Cerebellar nuclear complex (tissue), 1 donor: ENCODE measurements at places on chromosomes 7 and 10.

GRCh38 chr7:128177768-128178550 is 63.1 kb upstream of the LEP start:
- DNase-seq: no peak

DNA sequence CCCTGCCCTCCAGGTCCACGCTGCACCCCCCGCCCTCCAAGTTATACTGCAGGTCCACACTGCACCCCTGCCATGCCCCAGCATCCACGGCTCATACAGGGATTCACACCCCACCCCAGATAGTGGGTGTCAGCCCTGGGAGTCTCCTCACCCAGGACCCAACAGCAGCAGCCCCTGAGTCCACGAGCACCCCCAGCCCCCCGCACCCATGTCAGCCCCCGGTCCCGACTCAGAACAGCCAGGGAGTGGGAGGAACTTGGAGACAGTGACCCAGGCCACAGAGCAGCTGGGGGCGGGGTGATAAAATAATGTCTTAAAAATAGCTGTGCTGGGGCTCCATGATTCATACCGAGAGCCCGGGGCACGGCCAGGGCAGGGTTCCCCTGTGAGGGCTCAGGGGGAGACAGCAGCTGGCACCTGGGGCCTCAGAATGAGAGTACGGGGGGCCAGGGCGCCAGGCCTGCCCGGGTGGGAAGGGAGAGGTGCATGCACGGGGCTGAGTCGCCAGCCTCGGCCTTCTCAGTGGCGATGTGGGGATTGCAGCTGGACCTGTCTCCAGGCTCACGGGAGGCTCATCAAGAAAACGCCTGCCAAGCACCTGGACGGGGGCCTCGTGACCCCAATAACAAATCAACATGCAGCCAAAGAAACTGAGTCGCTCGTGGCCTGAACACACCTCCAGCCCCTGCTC is 29.8 kb downstream of the ADAP1 start:
- no peak for DNase-seq

GRCh38 chr10:103238506-103239252 is 7.0 kb upstream of the RPEL1 start:
- no peak for DNase-seq

DNA sequence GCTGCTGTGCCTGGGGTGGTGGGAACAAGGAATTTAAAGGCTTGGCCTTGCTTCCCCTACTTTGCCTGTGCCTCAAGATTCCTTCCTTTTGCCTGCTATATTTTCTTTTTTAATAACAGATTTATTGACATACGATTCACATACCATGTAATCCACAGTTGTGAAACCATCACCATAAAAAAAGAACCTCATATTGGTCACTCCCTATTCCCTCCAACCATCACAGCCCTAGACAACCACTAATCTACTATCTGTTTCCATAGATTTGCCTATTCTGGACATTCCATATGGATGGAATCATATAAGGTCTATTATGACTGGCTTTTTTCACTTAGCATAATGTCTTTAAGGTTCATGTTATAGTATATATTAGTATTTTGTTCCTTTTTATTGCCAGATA is 59.3 kb upstream of the TRIM8 start:
- no peak for DNase-seq

GRCh38 chr10:26621243-26621888 is 76.1 kb upstream of the PDSS1 start:
- no peak for DNase-seq

DNA sequence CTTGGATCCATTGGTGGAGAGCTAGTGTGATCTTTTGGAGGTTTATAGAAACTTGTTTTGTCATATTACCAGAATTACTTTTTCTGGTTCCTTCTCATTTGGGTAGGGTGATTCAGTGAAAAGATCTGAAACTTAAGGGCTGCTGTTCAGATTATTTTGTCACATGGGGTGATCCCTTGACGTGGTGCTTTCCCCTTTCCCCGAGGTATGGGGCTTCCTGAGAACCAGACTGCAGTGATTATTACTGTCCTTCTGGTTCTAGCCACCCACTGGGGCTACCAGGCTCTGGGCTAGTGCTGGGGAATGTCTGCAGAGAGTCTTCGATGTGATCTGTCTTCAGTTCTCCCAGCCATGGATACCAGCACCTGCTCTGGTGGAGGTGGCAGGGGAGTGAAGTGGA is 1030.0 kb downstream of the GRM8 start:
- DNase-seq: no peak

- no peak for DNase-seq
These were observed 25.1 kb downstream of the UPP1 start for GRCh38 chr7:48114115-48114514.

DNA sequence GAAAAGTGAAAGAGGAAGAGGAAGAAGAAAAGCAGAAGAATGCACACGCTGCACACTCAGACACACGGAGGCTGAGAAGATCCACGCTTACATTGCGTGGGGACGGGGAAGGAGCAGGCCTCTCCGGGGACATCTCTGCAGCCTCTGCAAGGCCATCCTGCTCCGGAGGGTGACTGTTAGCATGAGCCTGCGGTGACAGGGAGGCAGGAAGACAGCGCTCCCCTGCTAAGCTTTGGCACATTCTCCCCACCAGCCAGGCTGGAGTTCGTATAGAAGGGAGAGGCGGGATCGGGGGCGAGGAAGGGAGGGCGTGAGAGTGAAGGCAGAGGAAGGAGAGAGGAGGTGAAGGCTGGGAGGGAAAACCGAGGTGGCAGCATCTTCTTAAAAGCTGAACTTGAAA is 366.0 kb upstream of the SHH start:
- no peak for DNase-seq

GRCh38 chr10:86981716-86982115 is 13.4 kb downstream of the ADIRF start:
- DNase-seq: no peak

- DNase-seq: no peak
These were observed 11.5 kb downstream of the NUDT5 start for GRCh38 chr10:12184165-12184564.

- no peak for DNase-seq
These were observed 83.5 kb upstream of the NPY start for GRCh38 chr7:24200407-24200966.

DNA sequence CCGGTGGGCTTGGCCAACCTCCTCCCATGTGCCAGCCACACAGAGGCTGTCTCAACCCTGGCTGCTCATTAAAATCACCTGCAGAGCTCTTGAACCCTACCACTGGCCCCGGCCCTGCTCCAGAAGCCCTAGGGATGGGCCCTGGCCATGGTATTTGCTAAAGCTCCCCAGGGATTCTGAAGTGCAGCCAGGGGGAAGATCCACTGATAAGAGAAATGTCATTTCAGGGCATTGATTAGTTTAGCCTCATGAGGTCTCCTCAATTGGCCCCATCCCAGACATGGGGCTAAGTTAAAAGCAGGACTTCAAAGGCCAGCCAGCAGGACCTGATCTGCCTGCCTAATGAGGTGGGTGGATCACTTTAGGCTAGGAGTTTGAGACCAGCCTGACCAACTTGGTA is 65.2 kb downstream of the ABRAXAS2 start:
- DNase-seq: no peak

GRCh38 chr10:48508791-48509772 is 95.8 kb downstream of the ARHGAP22 start:
- no peak for DNase-seq

GRCh38 chr7:75584354-75584753 is 92.2 kb downstream of the SPDYE5 start:
- no peak for DNase-seq

DNA sequence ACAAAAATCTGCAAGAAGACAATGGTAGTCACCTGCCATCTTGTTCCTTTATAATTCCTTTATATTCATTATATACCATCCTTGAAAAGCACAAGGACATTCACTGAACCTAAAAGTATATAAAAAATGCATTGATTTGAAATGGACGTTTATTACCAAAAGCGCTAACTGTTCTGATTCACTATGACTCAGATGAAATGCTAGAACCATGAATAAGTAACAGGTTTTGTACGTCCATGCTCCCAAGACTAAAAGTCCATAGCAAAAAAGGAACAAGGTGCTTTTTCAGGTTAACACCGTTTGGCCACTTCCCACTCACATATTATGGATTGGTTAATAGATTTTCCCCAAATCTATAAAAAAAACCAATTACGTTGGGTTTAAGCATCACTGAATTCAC is 109.4 kb downstream of the PPP1R17 start:
- no peak for DNase-seq

DNA sequence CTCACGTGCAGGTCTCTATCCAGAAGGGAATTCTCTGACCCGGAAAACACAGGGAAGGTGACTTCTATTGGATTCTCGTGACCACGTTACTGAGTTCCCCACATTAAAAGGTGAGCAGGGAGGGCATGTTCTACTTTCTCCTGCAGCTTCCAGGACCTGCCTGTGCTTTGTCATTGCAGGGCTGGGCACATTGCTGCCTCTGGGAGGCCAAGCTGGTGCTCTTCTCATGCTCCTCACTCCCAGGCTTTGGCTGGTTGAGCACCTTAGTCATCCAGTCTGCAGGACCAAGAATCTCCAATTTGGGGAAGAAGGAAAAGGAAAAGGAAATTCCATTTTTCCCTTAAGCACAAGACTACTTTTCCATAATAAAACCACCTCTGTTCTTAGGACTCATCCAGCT is 86.5 kb upstream of the TMEM72 start:
- no peak for DNase-seq

DNA sequence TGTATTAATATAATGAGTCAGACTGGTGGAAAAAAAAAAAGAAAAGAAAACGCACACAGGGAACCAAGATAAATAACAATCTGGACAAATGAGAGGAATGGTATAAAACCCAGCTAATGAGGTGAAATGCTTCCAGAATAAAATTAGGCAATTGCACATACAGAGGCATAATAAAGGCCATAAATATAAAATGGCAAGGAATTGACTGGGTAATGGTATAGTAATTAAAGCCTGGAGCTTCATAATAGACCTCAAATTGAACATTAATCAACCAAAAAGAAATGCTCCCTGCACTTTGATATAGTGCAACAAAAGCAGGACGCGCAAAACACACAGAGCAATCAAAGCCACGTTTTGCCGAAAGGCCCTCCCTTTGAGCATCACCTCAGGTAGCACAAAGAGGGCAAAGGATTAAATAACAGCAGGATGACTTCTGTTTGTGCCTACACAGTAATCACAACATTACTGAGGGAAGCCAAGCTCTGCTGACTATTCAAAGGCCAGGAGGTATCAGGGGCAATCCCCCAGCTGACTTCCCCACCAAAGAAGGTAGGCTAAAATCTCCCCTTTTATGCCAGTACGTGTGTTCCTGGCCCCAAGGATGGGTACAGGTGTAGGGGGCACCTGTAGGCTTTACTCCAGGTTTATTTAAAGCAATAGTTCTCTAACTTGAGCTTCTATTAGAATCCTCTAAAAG is 343.7 kb downstream of the ELMO1 start:
- DNase-seq: no peak

DNA sequence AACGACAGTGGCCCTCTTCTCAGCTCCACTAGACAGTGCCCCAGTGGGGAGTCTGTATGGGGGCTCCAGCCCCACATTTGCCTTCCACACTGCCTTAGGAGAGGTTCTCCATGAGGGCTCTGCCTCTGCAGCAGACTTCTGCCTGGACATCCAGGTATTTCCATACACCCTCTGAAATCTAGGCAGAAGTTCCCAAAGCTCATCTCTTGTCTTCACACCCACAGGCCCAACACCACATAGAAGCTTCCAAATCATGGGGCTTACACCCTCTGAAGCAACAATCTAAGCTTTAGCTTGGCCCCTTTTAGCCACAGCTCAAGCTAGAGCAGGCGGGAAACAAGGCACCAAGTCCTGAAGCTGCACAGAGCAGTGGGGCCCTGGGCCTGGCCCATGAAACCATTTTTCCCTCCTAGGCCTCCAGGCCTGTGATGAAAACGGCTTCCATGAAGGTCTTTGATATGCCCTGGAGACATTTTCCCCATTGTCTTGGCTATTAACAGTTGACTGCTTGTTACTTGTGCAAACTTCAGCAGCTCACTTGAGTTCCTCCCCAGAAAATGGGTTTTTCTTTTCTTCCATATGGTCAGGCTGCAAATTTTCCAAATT is 89.2 kb downstream of the KBTBD2 start:
- no peak for DNase-seq

- DNase-seq: no peak
These were observed 18.6 kb downstream of the RABGEF1 start for GRCh38 chr7:66758950-66759628.

DNA sequence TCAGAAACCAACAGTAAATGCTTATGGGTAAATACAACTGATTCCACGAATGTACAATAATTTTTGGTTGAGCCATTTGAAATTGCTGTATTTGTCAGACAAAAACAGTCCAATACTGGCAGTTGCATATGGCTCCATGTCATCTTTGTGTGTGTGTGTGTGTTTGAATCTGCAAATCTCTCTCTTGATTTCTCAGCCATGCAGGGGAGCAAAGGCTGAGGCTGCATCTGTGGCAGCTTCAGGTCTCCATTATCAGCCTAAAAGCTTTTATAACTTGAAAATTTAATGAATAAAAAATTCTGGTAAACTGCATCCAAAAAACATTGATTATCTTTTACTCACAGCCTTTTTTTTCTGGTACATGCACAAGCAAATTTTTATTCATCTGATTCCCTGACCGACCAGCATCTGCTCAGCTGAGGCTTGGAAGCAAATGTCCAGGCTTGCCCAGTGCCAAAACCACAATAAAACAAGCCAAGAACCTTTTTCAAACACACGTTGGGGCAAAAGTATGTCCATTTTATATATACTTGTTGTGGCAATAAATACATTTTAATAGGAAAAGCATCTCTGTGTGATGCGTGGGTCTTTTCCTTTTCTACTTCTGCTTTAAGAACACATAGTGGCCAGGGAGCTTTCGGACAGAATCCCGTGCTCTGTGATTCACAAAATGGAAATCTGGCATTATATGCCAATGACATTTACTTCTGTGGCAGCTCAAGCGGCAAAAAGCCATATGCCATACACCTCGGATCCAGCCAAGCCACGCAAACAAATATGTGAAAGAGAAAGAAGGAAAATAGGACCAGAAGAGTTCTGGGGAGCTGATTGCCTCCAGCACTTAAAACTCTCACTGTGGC is 275.6 kb upstream of the AOAH start:
- DNase-seq: peak; percentile 30

DNA sequence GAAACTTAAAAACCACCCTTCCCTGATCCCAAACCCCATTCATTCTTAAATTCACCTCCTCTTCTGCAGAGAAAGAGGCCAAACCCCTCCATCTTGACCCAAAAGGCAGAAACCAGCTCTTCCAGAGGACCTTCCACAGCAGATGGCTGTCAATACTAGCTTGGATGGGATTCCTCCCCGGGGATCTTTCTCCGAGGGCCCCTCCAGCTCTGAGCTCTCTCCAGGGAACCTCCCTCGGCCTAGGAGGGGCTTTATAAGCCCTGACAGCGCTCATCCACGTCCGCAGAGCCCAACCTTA is 5.4 kb downstream of the TNRC18 start:
- DNase-seq: no peak

DNA sequence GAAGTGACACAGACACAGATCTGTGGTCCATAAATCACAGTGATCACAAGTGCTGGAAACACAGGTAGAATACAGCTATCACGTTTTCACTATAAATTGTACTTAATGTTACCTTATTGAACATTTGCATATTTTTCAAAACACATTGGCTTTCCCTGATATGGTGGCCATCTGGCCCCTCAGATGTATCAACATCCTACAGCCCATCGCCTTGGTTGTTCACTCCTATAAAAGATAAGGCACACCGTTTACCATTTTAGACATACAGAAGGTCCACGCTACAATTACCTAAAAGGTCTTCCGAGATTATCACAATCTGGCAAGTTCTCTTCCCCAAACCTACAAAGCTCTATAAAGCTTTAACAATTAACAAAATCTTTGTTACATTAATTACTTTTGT is 91.4 kb downstream of the SRPK2 start:
- DNase-seq: no peak

GRCh38 chr10:81967716-81968115 is 92.7 kb downstream of the NRG3 start:
- no peak for DNase-seq

GRCh38 chr7:73565675-73566340 is 8.3 kb upstream of the BCL7B start:
- no peak for DNase-seq
